ENCODE measurements at places on chromosomes 11 and 22.

GRCh38 chr11:1928470-1928890, 9.0 kb downstream of the TNNT3 start:
- DNase-seq, result no peak

DNA sequence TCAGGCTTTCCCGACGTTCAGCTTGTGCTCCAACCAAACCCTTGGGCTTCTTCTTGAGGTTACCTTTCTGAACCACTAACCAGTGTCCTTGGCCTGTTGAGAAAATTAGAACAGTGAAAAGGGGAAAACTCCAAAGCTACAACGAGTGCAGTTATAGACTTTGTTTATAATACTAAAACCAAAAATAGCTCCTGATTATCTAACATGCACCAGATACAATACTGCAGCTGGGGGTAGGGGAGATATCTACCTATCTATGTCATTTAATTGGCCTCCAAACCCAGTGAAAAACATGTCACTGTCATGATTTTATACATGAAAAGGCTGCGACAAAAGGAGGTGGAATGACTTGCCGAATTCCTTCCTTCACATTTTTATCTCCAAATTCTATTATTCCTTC, 11.9 kb downstream of the XRRA1 start:
- no peak for DNase-seq

DNA sequence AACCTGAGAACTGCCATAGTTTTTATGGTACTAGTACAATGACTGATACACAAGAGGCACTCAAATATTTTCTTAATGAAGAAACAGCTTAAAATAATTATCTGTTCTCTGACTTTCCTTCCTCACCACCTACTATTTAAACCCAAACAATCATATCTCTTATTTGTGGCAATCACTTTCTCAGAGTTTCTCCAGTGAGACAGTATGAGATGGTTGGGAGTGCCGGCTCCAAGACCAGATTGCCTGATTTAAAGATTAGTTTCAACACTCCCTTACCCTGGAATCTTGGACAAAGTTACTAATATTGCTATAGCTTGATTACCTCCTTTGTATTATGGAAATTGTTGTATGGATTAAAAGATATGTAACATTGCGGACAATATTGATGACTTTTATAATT, 5.7 kb upstream of the CEP126 start:
- DNase-seq, result no peak

DNA sequence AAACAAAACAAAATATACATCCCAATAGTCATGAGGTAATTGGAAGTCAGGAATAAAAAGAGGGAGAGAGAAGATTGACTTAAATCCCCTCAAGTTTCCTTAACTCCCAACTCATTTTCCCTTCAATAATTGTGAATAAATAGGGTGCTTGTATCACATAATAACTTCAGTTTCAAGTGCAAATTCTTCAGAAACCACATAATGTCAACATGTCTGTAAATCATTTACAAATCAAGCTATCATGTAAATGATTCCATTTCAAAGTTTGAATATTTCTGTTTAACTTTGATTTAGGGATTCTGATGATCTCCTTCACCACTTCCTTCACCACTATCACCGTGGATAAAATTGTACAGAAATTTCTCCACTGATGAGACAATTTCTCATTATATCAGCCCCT, 23.2 kb downstream of the CASP5 start:
- no peak for DNase-seq

DNA sequence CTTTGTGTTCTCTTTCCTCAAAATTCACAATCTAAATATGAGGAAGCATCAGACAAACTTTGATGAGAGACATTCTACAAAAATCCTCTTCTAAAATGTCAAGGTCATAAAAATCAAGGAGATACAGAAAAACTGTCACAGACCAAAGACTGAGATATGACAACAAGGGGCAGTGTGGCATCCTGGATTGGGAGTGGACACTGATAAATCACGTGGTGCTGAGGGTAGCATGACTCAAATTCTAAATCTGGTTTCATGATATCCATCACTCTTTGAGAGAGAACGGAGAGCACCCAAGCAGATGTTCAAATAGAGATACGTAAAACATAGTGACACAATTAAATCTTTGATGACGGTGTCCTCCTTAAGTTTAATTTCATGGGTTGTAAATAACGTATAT, 13.0 kb upstream of the CARD18 start:
- no peak for DNase-seq

DNA sequence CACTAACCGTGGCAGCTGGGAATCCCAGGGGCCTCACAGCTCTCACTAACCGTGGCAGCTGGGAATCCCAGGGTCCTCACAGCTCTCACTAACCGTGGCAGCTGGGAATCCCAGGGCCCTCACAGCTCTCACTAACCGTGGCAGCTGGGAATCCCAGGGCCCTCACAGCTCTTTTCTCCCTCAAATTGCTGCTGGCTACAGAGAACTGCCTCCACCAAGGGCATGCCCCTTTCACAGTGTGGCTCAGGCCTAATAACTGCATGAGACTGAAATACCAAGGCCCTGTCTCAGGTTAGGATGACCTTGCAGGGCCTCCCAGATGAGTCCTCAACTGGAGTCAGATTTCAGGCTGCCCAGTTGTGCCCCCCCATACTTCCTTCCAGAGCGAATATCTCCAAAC, 35.1 kb upstream of the GGTLC2 start:
- no peak for DNase-seq

GRCh38 chr11:32615422-32615821, 31.8 kb downstream of the EIF3M start:
- DNase-seq, result no peak

DNA sequence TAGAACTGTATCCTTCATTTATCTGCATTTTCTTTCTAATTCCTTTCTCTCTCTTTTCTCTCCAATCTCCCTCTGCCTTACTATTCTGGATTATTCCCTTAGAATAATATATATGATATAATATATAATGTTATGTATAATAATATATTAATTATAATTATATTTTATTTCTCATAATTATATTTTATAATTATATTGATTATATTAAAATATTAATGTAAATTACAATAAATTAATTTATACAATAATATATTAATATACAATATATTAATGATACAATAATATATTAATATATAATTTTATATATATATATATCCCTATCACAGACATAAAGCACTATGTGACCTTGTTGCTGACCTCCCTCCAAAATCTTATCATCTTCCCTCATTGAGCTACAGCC, 661.3 kb upstream of the CHORDC1 start:
- DNase-seq, result no peak
